ENCODE measurements at places on chromosomes 2 and 18.

DNA sequence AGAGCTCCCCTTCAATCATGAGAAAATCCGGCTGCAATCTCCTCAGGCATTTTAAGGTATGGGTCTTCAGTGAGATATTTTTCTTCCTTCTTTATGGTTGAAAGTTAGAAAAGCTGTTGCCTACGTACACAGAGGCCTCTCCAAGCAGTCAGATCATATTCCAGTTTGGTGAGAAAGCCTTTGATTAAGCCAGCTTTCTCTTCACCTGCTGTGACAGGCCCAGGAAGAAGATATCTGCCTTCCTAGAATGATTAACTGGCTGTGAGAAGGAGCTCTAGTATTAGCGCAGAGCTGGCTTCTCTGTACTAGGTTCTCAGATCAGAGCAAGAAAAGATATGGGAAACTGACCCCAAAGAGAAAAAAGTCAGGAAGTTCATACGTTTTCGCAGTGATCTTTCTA lies 585.0 kb upstream of the CHAC2 start:
- DNase-seq: no peak

DNA sequence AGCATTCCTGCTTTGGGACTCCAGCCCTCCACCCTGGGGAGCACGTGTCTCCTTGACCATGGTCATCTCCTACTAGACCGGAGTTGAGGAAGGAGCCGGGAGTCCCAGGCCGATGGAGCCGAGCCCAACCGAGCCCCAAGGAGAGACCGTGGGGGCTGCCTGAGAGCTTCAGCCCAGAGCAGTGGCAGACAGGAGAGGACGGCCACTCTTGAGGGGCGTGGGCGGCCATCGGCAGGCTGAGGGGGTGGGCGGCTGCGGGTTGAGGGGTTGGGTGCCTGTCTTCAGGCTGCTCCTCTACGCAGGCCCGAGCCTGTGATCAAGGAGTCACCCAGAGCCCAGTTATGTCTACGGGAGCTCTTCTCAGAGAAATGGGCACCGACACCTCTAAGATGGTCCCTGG lies 158.7 kb downstream of the PXDN start:
- DNase-seq: no peak

- no peak for DNase-seq
Observed at GRCh38 chr18:74266161-74266560, 25.6 kb downstream of the CYB5A start.

DNA sequence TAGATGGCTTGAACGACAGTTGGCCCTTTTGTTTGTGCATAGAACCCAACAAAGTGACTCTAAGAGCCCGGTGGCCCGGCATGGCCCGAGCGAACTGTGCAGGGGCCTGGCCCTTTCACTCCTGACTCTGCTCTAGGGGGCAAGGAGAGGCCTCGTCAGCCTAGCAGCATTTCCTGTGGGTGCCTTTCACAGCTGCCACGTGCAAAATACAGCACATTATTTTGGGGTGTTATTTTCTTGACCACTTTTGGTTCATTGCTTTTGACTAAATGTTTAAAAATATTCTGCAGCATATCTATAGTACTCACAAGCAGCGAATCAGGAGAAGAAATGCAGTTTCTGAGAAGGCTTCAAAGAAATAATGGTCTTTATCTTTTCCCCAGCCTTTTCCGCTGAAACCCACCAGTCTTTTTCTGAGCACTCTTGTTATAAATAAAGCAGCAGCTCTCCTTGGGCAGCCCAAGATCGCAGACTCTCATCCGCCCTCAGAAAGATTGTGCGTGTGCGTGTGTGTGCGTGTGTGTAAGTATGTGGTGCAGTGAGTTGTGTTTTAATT lies 31.3 kb downstream of the DGKD start:
- DNase-seq: peak; percentile 92

- DNase-seq: no peak
Observed at GRCh38 chr2:134203175-134203574, 50.7 kb upstream of the MGAT5 start.

GRCh38 chr2:239896075-239896474 lies 129.1 kb downstream of the NDUFA10 start:
- DNase-seq: no peak

DNA sequence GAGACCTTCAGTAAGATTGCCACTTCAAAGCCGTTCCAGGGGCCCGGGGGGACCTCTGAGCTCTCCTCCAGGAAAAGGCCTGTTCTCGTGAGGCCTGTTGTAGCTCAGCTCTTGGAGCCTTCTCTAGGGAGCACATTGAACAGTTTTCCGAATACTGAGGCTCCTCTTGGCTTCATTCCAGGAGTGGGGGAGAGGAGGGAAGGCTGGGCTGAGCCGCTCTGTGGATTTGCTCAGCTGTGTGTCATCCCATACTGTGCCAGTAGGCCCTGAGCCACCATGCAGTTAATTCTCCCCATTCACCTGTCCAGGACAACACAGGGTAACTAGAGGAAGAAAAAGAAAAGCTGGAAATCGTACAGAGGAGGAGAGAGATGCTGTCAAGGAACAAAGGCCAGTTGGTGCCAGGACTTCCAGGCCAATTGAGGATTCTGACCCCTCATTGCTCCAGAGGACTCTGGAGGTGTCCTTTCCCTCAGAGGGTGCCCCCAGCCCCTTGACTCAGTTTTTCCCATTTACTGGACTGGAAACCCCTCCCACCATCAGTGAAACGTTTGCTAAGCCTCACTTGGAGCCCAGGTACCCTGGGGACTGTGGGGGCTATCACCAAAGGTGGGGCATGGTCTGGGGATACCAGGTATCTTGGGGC lies 41.4 kb downstream of the HS1BP3 start:
- no peak for DNase-seq

- peak; percentile 76 for DNase-seq
Observed at GRCh38 chr18:35153609-35154272, 87.1 kb upstream of the ZNF397 start.

DNA sequence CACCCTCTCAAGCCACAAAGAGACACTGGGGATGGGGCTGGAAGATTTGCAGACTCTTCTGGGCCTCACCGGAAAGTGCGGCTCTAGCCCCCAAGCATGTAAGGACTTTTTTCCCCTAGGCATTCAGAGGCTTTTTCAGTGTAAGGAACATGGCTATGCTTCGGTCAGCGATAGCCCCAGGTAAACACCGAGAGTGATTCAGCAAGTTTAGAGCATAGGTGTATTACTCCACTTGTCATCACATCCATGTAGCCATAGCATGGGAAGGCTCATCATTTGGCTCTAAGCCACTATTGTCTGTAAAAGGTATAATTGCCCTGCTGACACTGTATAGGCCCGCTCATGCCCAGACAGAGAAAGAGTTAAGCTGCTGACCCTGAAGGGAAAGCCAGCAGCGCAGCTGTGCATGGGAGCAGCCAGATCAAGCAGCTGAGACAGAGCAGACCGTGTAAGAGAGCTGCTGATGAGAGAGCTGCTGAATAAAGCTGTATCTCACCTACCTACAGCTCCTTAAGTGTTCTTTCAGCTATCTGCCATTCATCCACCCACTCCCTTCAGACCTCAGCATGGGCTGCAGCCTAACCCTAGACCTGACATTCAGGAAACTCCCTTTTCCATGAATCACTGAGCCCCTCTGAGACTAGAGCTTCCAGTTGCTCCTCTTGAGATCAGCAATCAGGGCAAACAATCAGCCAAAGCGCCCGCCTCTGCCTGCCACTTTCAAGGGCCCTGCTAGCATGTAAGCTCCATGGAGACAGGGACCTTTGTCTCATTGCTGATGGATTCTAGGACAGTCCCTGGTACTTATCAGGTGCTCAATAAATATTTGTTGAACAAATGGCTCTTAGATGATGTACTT lies 25.5 kb downstream of the LGALSL start:
- no peak for DNase-seq

DNA sequence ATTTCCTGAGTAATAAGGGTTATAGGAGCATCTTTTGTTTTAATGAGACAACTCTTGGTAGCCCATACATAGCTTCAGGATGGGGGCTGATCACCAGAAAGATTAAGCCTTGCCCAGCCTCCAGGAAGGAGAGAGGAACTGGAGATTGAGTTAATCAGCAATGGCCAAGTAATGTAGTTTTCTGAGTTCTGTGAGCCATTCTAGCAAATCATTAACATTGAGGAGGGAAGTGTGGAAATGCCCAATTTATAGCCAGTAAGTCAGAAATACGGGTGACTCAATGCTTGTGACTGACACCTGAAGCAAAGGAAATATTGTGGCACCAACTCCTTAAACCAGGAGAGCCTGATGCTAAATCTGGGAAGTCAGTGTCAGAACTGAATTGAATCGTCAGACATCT lies 205.1 kb upstream of the SRD5A2 start:
- DNase-seq: no peak

DNA sequence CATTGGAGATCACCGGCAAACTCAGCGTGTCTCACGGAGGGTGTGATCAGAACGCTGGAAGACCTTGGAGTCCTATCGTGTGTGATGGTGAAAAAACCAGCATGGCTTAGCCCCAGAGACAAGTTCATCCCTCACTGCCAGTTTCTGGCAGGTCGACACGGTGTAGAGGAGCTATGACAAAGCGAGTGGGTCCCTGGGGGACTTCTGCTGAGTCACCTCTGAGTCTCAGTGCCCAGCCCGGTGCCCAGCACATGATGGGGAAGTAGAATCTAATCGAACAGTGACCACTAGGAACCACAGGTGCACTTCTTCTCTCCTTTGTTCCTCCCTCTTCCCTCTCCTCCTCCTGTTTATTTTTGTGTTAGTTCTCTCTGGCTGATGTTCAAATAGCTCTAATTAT lies 45.9 kb upstream of the KCNF1 start:
- DNase-seq: no peak

DNA sequence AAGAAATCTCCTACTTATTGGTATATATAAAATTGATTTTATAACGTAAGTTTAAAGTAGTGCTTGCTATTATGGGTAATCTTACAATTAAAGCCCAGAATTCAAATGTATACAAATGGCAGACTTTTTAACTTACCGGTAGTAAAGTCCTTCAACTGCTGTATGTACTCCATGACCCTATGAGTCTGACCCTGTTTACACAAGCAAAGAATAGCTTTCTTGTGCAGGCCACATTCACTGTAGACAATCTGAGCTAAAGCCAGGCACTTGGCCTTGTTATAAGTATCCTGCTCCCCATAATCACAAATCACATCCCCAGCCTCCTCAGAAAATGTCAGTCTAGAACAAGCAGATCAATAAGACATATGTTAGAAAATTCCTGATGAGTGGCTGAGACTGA lies 51.7 kb downstream of the CLHC1 start:
- no peak for DNase-seq

DNA sequence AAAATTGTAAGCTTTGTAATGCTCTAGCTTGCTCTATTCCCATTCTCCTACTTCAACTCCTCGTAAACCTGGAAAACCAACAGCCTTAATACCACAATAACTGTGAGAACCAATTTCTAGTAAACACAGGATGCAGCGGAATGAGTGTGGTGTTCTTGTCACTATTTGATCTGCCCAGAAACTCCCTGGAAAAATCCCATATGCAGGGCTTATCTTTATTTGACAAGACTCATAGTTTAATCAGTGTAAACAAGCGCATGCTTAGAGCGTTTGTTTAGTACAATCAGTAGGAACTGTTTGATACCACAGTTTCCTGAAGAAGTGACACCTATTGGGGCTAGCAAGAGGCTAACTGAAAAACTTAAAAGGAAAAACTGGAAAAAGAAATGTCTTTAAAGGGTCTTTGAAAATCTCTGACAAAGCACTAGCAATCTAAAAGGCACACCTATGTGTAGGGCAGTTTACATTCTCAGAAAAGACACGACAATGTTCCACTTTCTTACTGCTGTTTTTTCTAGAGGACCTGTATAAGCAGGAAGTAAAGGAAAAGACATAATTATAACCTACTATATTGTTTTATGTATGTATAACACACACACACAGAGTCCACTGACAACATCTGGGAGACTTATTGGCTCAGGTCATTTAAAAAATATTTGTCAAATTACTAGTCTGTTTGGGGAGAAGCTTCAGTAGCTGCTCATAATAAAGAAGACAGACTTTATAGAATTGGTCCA lies 241.4 kb upstream of the KLHL14 start:
- no peak for DNase-seq

DNA sequence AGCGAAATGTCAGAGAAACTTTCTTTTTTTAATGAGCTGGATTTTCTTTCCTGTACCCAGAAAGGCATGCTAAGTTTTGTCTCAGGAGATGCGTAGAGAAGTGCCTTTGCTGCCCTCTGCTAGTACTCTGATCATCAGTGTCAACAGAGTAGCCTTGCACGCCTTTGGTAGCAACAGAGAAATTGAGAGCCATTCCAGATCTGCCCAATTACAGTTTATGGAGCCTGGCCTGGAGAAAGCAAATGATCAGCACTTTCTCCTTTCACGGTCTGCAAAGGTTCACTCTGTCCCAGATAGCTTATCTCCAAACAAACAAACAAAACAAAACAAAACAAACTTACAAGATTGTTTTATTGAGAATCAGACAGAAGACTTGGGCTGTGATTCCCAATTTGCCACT lies 792.8 kb upstream of the PIK3C3 start:
- no peak for DNase-seq

GRCh38 chr18:21463718-21464117 lies 136.8 kb downstream of the ESCO1 start:
- DNase-seq: no peak

DNA sequence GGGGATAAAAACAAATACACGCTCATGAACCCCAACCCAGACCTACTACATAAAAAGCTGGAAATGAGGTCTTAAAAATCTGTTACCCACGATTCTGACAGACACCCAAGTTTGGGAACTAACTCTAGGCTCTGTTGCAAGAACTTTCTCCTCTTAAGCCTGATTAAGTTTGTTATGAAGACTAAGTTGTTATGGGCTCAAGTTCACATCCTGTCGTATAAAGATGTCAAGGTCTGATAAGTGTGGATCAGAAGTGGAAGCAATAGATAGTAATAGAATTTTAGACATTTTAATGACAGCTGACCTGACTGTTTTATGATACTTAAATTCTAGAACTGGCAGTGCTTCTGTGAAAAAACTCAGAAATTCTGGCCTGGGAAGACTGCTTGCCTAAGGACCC lies 43.2 kb downstream of the LPIN2 start:
- DNase-seq: peak; percentile 69

DNA sequence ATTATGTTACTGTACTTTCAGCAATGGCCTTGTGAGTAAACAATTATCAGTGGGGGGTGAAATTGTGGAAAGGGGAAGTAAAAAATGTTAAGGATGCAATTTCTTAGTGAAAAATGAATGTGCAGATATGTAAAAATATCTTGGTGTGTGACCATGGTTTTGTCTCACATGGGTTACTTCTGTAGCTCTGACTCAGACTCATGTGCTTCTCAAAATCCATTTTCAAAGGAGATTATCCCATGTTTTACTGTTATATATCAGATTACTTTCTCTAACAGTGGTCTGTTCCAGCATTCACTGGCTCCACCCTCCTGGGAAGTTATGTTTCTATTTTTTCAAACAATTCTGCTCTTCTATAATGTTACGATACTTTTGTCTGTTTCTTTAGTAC lies 298.2 kb upstream of the COL3A1 start:
- DNase-seq: no peak

GRCh38 chr2:71528749-71529148 lies 75.4 kb downstream of the DYSF start:
- no peak for DNase-seq

Data from hematopoietic multipotent progenitor cell treated with erythropoietin and hydrocortisone succinate and interleukin-3 and kit ligand, for 4 days (in vitro differentiated cells).